ENCODE measurements at places on chromosomes 6 and 20.

DNA sequence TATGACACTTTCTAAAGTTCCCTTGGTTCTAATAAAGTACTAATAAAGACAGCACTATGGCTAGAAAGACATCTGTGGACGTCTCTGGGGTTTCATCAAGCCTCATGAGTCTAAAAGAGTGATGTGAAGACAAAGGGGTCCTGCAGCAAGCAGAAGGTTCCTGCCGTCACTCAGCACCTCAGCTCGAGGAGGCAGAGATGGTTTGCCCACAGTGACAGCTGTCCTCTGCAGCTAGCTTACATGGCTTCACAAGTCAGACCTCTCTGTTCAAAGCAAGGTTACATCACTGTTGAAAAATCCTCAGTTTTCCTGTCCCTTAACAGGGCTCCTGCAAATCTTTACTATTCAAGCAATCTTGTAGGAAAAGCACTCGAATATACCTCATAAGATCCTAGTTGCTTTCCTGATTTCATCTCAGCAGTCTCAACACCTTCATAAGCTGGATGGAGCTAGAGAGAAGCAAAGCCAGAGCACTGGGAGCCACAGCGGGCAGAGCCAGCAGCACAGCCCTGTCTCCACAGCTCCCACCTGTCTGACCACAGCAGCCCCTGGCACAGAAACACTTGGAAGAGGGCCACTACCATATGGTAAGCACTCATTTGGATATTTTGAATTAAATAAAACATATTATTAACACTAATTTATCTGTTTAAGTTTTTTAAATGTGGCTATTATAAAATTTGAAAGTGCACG lies 202.3 kb downstream of the GMDS start:
- DNase-seq, result no peak

DNA sequence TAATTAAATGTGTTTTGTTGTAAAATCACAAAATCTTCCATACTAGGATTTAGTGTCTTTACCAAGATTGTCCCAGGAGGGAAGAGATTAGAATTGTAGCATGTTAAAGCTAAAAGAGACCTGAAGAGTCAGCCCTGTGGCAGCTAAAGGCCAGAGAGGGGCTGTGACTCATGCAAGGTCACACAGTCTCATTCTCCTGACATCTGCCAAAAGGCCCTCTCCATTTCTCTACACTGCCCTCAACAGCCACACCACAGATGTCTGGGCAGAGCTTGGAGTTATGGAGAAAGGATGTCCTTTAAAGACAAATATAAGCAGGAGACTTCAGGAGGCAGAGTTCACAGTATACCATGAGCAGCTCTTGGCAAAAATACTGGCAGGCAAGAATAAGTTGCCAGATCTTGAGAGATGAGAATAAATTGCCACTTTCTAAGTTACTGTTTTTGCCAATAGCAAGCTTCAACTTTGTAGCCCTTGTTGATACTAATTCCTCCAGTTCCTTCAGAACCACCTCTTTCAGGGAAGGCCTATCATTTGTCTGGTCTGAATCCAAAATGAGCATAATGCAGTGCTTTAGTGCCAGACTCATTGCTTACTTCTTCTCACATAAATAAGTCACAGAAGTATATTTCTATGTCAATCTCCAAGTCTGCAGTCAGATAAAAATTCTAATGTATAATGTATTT lies 41.7 kb downstream of the AKIRIN2 start:
- DNase-seq, result no peak

- DNase-seq, result peak; percentile 16
These were observed 41.3 kb upstream of the HFE start for GRCh38 chr6:26045928-26046368.

- DNase-seq, result no peak
These were observed 32.7 kb downstream of the LYRM2 start for GRCh38 chr6:89605861-89606260.

Measured in activated CD4-positive, alpha-beta T cell treated with anti-CD3 and anti-CD28 coated beads for 36 hours (primary cell).